GM13977 (cell line): ENCODE measurements at places on chromosomes 12 and 14.
A peak's percentile ranks its signal among the peaks of the same experiment; 100 is the strongest.

GRCh38 chr12:106601496-106601895 is 18.7 kb downstream of the RFX4 start:
- no peak for DNase-seq

DNA sequence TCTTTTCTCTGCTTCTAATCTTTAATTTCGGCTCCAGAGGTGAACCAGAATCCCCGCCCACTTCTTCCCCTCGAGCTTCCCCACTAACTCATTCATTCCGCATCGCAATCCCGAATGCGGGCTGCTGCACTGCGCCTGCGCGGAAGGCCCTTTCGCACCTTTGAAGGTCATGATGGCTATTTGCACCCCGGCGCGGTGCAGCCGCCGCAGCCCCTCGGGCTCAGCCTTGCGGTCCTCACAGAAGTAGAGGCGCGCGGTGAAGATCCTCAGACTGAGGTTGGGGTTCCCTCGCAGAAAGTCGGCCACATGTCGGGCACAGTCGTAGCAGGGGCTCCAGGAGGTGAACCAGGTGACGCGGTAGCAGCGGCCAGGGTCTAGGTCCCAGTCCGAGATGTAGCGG is 7.6 kb downstream of the AICDA start:
- DNase-seq, result no peak

DNA sequence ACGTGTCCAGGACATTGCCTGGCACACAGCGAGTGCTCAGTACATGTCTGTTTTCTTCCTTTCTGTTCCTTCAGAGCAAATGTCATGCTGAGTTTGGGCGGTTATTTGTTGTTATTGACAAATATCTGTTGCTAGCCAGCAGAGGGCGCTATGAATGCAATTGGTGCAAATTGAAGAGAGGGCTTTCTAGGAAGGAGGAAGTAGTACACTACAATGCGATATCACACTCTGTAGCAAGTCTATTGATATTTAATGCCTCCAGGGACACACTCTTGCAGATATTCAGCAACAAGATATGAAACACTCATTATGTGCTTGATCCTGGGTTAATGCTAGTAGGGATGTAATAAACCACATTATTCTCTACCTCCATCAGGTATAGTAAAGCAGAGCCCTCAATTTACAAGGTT is 267.3 kb upstream of the SRRM4 start:
- DNase-seq, result peak; percentile 68

DNA sequence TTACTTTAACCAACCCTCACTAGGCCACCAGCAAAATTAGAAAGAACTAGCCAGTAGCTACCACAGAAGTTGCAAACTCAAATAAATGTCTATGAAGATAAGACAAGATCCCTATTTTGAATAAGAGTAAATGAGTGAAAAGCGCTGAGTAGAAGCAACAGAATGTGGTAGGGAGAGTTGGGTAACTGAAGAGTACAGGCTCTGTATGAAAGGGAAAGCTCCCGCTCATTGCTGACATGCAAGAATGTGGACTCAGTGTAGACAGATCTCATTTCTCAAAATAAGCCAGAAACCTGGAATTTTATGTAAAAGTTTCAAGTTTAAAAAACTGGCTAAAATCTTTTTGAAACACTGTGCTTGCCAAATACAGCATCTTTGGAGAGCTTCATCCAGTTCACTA is 63.9 kb downstream of the NAV3 start:
- no peak for DNase-seq

GRCh38 chr14:94945615-94946014 is 175.7 kb upstream of the GSC start:
- DNase-seq, result no peak

DNA sequence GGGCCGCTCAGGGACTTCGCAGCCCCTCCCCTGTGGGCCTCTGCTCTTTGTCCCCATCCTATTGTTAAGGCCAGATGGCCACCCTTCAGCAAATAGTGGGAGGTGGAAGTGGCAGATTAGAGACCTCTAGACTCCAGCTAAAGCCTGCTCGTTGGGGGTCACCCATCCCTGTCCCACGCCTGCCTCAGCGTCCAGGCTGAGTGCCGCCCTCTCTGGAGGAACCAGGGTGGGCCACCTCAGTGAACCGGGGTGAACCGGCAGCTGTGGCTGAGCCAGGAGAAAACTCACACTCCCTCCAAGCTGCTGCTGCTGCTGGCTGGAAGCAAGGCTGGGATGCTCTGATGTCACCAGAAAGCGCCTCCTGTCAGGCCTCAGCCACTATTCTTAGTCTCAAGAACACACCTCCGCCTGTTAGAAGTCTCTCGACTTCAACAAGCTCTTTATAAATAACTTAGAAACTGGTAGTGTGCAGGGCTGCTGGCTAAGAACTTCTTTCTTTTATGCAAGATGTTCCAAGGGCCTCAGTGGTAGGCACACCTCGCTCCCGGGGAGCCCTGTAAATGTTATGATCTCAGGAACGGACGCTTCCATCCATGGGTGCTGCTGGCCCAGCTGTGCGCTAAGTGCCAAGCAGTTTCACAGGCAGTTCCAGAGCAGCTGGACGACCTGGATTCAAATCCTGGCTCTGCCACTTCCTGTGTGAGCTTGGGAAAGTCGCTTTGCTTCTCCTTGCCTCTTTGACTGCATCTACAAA is 19.8 kb upstream of the TESC start:
- DNase-seq, result no peak

- DNase-seq, result no peak
Observed at GRCh38 chr12:130775953-130776856, 60.1 kb upstream of the RIMBP2 start.

DNA sequence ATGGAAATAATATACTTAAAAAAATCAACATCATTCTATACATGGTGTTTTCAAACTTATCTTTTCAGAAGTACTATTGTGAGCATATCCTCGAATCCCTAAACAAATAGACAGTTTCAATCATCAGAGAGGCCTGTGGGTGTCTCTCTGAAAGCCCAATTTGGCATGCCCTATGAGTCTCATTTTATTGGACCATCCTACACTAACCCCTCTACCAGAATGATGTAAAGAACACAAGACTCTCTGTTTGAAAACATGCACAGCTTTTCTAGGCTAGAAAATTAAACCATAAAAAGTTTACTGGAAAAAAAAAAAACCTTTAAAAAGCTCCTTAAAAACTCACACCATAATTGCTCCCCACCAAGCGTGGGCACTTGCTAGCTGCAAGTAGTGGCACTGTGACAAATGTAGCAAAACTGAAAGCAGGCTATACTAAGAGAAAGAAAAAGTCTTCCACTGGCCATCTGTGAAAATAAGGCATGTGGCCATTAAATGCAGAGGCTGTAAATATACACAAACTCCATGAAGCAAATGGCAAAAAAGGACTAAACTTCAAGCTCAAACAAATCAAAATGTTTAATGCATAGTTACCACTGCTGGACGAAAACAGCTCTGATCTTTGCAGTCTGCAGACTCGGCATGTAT is 394.2 kb downstream of the SOX5 start:
- no peak for DNase-seq

- DNase-seq, result no peak
Observed at GRCh38 chr14:45201905-45202304, 51.1 kb downstream of the MIS18BP1 start.

GRCh38 chr12:1948883-1949282 is 30.4 kb upstream of the CACNA2D4 start:
- DNase-seq, result no peak

- DNase-seq, result no peak
Observed at GRCh38 chr14:77603654-77604255, 12.7 kb downstream of the SPTLC2 start.

DNA sequence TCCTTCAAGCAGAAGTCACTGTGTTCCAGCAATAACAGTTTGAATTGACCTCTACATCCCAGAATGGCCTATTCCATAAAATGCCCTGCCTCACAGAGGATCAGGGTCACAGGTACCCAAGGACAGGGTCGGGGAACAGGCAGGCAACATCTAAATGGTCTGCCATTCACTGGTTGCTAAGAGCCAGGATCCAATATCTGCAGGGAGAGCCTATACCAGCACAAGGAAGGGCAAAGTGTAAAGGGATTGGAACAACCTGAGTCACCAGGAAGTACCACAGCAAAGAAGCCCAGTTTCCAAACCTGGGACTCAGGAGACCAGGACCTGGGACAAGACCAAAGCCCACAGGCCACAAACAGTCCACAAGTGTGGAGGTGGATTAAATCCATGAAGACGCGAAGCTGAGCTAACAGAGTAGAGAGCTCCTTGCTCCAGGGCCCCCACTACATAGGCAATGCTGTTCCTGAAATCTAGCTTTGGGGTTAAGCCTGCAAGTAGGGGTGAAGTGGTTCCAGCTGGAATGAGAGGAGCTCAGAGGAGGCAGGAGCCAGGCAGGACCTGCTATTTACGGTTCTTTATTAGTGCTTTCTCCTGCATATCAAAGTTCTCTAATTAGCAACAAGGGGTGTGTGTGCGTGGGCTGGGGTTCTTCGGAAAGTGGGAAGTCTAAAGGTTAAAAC is 274.3 kb downstream of the BCL11B start:
- DNase-seq, result no peak

DNA sequence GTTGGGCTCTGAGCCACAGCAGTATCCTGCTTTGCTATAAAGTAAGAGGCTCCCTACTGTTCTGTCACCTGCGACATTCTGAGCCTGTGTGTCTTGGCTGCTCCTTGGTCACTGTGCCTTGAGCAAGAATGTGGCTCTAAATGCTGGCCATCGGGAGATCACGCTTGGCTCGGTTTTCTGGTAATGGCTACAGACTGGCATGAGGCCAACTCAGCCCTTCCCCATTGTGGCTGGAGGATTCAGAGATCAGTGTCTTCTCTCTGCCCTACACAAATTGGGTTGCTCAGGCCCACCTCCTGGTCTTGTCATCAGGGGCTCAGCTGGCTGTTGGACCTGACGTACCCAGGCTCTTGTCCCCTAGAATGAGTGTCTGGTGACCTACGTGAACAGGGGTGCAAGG is 94.5 kb downstream of the PLXNC1 start:
- no peak for DNase-seq

DNA sequence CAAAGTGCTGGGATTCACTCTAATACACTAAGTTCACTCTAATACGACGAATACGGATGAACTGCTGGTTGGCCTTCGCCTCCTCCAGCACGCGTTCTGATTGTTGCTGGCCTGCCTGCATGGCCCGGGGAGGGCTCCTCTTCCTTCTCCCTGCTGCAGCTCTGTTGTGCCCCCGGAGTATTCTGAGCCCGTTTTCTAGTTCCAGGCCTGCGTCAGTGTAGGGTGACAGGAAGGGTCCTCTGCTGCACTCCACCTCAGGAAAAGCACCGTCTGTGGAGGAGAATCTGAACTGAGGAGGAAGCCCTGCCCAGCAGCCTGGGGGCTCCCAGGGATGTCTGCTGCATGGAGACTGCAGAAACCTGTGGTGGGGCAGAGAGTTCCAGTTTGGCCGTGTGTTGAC is 44.4 kb downstream of the DDX51 start:
- no peak for DNase-seq

GRCh38 chr12:127680516-127680915 is 586.5 kb upstream of the TMEM132C start:
- no peak for DNase-seq

DNA sequence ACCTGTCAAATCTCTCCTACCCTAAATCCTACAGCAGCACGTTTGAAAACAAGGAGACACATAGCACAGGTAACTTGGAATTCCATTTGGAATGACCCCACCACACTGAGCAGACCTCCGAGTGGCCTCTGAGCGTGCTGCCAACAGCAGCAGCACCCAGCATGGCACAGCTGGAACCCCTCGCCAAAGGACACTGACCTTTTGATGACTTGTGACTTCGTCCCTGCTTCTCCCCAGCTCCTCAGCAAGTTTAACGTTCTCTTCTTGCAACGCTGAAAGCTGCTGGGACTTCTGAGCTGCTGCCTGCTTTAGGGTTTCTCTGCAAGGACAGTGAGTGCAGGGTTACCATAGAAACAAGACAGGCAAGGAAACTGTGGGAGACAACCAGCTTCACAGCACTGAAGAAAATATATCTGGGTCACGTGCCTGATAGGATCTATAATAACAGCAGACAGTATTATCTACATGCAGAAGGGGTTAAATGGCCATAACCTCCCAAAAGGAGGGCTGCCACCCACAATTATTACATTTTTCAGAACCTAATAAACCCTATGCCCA is 43.3 kb upstream of the VPS33A start:
- DNase-seq, result no peak

DNA sequence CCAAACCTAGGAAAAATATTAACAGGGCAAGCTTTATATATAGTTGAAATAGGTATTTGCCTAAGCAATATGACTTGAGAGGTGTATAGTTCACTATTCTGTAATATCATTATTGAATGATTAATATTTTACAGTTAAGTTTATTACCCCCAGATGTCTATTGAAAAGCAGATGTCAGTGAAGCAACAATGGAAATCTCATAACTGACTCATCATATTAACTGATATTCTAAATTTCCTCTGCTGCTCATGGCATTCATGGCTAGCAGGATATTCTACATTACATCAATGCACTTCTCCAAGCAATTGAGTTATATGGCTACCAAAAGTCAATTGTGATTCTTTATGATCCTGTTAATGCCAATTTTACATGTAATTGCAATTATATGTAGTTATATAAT is 9.7 kb upstream of the MAGOHB start:
- no peak for DNase-seq

DNA sequence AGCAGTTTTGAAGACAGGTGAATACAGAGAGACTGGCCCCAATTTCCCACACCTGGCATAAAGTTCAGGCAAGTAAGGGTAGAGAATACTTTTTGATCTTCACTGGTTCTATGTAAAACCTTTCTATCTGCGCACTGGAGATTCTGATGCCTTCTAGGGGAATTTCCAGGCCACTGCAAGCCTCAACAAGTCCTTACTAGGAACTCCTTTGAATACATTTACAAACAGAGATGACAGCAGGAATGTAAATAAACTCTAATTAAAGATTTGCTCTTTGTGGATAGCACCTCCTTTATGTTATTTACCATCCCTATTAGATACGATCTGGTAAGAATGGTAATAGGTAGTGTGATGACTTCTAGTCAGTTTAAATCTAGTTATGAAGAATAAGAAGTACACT is 69.2 kb downstream of the NTN4 start:
- no peak for DNase-seq

DNA sequence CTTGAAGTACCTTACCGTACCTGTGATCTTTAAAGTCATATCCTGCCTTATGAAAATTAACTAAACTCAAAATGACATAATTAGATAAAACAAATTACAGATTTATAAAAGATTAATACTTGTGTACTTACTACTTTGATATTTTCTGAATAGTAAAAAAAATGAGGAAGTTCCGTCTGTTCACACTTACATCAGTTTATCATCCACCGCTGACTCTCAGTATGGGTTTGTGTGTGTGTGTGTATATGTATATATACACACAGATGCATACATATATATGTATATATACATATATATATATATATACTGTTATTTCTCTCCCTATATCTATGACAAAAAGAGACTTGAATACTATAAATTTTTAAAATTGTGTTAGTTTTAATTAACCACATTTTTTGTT is 65.0 kb upstream of the MON2 start:
- no peak for DNase-seq

- no peak for DNase-seq
Observed at GRCh38 chr14:55976655-55977054, 141.6 kb upstream of the PELI2 start.

DNA sequence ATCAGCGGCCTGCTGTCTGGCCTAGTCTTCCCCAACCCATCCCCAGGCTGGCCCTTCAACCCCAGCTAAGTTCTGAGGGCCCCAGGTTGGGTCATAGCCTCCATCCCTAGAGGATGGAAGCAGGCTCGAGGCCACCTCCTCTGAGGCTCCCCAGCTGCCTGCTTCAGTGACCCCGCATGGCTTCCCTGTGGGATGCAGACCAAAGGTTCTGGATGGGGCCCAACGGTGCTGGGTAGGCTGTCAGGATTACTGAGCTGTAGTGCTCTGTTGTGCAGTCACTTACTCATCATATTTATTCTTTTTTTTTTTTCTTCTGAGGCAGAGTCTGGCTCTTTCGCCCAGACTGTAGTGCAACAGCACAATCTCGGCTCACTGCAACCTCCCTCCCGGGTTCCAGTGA is 92.0 kb downstream of the IRF2BPL start:
- no peak for DNase-seq
